ENCODE measurements at places on chromosomes 6 and 20.

DNA sequence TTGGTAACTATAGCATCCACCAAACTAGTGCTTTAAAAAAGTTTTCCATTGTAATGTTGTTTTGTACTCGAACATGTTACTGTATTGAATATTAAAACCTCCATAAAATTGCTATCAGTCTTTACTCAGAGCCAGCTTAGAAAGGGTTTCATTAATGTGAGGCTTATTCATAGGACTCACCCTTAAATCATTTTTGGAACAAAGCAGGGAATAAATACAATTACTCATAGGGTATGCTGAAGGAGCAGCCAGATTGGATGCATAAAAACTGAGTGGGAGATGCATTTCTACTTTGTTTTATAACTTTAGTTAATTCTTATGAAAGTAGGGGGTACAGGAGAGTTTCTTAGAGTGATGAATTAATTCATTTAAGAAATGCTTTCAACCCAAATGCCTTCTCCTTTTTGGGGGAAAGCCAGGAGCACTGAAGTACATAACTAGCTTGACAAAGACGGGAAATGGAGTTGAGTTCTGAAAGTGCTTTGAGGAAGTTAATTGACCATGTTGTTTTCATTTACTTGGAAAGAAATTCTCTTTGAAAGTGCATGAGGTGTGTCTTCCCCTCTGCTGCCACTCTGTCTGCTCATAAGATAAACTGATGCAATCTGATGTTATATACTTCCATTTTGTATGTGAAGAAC, 90.3 kb downstream of the RNF144B start:
- DNase-seq: no peak

GRCh38 chr20:25025986-25026605, 31.8 kb downstream of the ACSS1 start:
- no peak for DNase-seq

- no peak for DNase-seq
Observed at GRCh38 chr6:167590193-167590592, 236.5 kb upstream of the AFDN start.

DNA sequence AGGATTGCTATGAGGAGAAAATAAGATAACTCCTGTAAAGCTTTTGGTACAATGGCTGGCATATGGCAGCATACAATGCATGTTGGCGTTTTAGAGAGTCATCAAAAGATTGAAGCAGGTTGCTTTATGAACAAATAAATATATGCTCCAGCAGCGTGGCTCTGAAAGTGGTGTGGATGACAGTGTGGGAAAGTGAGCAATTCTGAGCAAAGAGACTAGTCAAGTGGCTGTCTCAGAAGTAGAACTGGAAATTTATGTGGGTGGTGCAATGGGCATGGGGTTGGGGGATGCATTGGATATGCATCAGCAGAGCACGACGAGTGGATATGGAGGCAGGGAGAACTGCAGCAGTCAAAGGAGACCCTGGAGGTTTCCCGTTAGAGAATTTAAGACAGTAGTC, 66.2 kb upstream of the PHACTR2 start:
- DNase-seq: no peak

DNA sequence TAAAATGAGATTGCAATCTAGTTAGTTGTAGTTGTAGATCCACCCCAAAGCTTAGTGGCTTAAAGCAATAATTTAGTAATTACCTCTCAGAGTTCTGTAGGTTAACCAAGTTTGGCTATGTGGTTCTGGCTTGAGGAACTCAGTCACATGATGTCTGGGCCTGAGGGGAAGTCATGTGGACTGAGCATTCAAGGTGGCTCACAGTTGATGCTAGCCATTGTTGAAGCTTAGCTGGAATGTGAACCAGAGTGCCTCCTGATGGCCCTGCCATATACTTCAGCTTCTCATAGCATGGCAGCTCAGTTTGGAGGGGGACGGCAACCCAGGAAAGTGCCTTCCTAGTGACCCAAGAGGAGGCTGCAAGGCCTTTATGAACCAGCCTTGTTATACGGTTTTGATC, 263.2 kb upstream of the RNF217 start:
- no peak for DNase-seq

- no peak for DNase-seq
Observed at GRCh38 chr6:98470821-98471220, 363.6 kb upstream of the POU3F2 start.

- no peak for DNase-seq
Observed at GRCh38 chr6:50936277-50936681, 117.6 kb downstream of the TFAP2B start.

- no peak for DNase-seq
Observed at GRCh38 chr6:157575436-157576145, 194.6 kb downstream of the ZDHHC14 start.

- no peak for DNase-seq
Observed at GRCh38 chr6:27879837-27880236, 32.4 kb downstream of the OR2B2 start.

DNA sequence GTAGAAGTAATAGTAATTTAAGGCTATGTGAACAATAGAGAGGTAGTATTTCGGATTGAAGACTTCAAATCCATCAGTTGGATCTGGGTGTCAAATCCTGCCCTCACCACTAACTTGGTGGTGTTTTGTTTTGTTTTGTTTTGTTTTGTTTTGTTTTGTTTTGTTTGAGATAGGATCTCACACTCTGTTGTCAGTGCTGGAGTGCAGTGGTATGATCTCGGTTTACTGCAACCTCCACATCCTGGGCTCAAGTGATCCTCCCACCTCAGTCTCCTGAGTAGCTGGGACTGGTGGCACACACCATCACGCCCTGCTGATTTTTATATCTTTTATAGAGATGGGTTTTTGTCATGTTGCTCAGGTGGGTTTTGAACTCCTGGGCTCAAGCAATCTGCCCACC, 129.4 kb upstream of the ZNF217 start:
- no peak for DNase-seq

GRCh38 chr20:35902545-35902941, 51.8 kb downstream of the SCAND1 start:
- DNase-seq: no peak

DNA sequence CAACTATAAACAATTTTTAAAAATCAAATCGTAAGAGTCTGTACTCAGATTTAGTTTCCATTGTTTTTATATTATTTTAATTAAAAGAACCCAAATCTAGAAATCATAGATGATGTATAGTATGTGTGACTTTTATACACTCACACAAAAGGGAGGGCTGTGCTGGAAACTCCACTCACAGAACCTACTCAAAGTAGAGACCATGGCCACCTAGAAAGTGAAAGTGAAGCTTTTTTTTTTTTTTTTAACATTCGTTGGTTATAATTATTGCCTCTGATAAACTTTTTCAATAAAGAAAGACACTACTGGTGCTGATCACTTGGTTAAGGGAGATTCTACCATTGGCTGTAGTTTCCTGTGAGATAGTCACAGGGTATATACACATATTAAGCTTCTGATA, 37.9 kb upstream of the PRL start:
- DNase-seq: no peak

DNA sequence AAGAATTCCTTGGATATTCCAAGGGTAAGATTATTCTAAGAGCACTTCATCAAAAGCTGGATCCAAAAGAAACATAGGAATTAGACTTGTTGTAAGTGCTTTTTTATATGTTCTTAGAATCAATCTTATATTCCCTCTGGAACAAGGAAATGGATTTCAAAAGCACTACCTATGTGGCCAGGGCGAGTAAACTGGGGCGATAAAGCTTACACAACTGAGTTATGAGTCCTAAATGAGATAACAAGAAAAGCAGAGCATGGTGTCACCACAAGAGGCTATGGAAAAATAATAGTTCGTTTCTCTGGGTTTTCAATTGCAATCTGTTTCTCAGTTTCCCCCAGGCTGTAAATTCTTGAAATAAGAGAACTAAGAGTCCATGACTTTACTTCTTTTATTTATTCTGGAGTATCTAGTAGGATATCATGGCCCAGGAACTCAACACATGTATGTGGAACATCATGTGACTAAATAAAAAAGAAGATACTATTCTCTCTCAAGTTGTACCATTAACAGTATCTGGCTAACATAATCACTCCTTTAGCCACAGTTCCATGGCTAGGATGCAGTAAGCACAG, 51.5 kb downstream of the NUDT3 start:
- no peak for DNase-seq

GRCh38 chr6:1538369-1538768, 71.3 kb upstream of the FOXC1 start:
- no peak for DNase-seq

GRCh38 chr6:108123946-108124345, 41.9 kb upstream of the NR2E1 start:
- DNase-seq: no peak

GRCh38 chr6:157054531-157054979, 268.8 kb downstream of the TMEM242 start:
- DNase-seq: peak; percentile 12

DNA sequence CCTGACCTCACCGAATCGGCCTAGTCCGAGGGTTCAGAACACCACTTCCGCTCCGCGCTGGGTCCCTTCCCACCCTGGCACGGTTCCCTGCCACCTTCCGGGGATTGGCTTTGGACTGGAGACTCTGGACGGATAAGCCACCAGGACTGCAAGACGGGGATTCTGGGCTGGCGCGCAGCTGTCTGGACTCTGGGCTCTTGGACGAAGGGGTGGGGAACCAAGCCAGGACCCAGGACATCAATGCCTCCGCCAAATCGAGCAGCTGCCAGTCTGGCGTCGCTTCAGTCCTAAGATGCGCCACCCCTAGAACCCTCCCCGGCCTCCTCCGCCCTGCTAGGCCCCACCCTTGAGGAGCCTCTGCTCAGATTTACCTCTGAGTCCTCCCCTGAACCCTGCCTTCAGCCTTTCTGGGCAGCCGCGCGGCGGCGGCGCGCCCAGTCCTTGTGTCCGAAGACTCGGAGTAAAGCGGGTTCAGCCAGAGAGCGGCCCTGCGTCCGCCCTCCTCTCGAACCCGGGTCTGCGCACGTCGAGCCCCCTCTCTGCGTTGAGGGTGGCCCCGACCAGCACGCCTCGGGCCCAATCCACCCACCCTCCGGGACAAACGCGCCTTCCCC, 1.2 kb downstream of the KCNK17 start:
- DNase-seq: no peak

- no peak for DNase-seq
Observed at GRCh38 chr6:130503146-130503545, 137.3 kb downstream of the TMEM200A start.

Data from activated CD8-positive, alpha-beta memory T cell treated with anti-CD3 and anti-CD28 coated beads for 4 hours (primary cell).